ENCODE measurements at places on chromosomes 11 and 22. TPM values are rescaled to one million over a fixed set of nuclear protein-coding genes. Genes with fewer than 3 reads are reported as not detected.

DNA sequence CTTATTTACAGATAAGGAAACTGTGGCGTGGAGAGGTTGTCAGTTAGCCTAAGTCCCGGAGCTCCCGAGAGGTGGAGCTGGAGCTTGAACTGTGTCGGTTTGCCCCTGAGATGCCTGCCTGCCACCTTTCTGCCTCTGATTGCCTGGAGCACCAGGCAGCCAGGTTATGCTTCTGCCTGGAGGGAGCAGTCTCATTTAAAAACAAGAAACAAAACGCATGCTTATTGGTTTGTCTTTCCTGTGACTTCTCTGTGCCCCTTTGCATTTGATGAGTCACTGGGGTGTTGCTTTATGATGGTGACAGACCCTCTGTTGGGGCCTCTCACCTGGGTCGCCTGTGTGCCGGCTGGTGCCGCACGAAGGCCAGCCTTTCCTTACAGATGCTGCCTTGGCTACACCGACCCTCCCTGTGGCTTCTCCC, 12.2 kb downstream of the AP2A2 start:
- no peak for DNase-seq

GLYAT gene
- not detected for total RNA-seq

- DNase-seq: no peak
These were observed 13.9 kb downstream of the DUSP8 start for GRCh38 chr11:1557904-1558774.

DNA sequence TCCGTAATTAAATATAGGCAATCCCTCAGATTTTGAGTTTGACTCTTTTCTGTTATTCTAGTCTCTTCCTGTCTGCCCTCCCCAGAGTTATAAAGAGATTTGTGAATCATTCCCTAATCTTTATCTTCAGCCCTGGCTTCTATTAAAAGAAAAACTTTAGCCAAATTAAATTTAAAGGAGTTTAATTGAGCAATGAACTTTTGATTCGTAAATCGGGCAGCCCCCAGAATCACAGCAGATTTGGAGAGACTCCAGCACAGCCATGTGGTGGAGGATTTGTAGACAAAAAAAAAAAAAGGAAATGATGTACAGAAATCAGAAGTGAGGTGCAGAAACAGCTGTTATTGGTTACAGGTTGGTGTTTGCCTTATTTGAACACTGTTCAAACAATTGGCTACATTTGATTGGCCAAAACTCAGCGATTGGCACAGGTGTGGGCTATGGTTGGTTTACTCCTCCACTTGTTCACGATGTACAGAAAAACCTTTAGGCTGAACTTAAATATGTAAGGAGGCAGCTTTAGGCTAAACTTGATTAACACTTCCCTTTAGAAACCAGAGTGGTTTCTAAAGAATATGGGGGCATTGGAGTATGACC, 2.3 kb upstream of the ALKBH8 start:
- no peak for DNase-seq

GRCh38 chr11:128988242-128988970, 45.7 kb upstream of the TP53AIP1 start:
- no peak for DNase-seq

- no peak for DNase-seq
These were observed 4.9 kb downstream of the HSD17B12 start for GRCh38 chr11:43685440-43685839.

GRCh38 chr11:34354782-34355181, 3.0 kb downstream of the ABTB2 start:
- DNase-seq: no peak

DNA sequence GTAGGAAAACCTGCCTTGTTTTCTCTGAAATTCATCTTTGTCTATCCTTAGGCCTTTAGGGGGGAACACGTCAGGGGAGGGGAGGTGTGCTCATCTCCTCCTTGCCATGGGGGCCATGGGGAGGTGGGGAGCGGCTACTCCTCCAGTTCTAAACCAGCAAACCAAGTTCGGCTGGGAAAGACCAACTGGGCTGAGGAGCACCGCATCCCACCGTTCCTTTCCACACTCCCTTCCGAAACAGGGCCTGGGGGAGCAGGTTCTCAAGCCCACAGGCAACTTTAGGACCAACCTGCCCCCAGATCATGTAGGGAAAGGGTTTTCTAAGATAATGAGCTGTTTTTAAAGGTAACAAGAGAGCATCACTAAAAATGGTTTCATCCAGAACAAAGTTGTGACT, 77.5 kb upstream of the PITPNB start:
- no peak for DNase-seq

- no peak for DNase-seq
These were observed 63.6 kb downstream of the NFAM1 start for GRCh38 chr22:42368379-42369249.

UBQLNL gene
- 0.55 TPM for total RNA-seq

CCDC81 gene
- 8.6 TPM for total RNA-seq

FGF19 gene
- not detected for total RNA-seq

GRCh38 chr11:25794804-25795203, 537.1 kb upstream of the ANO3 start:
- no peak for DNase-seq

- DNase-seq: no peak
These were observed 1.8 kb upstream of the TMEM86A start for GRCh38 chr11:18696638-18697225.

INS gene
- total RNA-seq: not detected

CHRNA10 gene
- total RNA-seq: 0.40 TPM

- DNase-seq: no peak
These were observed 10.8 kb downstream of the OR51B6 start for GRCh38 chr11:5362017-5362625.

SCN2B gene
- total RNA-seq: 24.6 TPM

- no peak for DNase-seq
These were observed 115.8 kb upstream of the IGLL5 start for GRCh38 chr22:22771696-22772377.

GRCh38 chr11:102572554-102573220, 42.1 kb upstream of the MMP7 start:
- DNase-seq: no peak

- DNase-seq: no peak
These were observed 33.9 kb upstream of the ST14 start for GRCh38 chr11:130125638-130126037.

GRCh38 chr11:75547617-75548058, 14.4 kb upstream of the SERPINH1 start:
- DNase-seq: no peak

DGCR8 gene
- total RNA-seq: 34.7 TPM

CRYBB3 gene
- total RNA-seq: 0.28 TPM

- DNase-seq: no peak
These were observed 133.0 kb upstream of the TIMP3 start for GRCh38 chr22:32668254-32669094.

DNA sequence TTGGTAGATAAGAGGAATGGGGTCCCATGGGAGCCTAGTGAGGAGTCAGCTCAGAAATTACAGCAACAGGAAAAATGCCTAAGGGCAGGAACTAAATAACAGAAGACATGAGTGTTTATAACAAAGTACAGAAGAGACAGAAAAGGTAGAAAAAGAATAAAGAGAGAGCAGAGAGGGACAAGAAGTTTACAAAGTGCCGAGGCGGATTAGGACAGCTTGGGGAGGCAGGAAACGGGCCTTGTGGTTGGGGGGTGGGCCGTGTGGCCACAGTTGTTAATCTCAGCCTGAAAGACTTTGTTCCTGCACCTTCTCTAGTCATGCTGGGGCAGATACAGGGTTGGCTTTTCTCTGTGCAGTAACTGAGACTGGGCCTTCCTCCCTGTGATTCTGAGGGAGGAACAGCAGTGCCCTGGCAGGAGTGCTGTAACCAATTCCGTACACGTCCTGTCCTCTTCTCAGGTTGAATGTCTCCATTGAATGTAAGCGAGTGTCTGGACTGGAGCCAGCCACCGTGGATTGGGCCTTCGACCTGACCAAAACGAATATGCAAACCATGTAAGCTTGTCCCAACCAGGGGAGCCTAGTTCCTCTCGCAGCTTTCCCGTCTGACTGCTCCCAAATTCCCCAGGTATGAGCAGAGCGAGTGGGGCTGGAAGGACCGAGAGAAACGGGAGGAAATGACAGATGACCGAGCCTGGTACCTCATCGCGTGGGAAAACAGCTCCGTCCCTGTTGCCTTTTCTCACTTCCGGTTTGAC, 13.2 kb downstream of the NAA40 start:
- DNase-seq: no peak

DNA sequence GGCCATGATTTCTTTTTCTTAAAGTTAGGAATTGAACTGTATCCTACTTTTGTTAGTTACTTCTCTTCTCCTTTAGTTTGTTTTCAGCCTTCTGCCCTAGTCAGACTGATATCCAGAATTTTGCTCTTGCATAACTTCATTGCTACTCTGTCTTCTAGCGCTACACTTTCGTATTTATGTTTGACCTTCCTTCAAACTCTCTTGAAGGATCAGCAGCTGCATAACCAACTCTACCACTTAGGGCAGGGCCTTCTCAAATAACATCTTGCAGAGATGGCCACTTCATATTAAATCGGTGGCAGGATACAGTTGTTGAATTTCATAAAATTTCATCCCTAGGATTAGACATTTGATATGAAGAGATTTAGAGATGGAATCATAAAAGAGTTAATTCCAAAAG, 43.9 kb downstream of the KDM2A start:
- DNase-seq: no peak

GRCh38 chr11:62669420-62670161, 1.9 kb upstream of the UQCC3 start:
- DNase-seq: no peak

Measured in spinal cord (tissue), 10 donors.